Activated CD4-positive, alpha-beta T cell treated with anti-CD3 and anti-CD28 coated beads, Interleukin-2, amount 50 U/mL, for 1 hour (primary cell): ENCODE measurements at places on chromosomes 7 and 10.

DNA sequence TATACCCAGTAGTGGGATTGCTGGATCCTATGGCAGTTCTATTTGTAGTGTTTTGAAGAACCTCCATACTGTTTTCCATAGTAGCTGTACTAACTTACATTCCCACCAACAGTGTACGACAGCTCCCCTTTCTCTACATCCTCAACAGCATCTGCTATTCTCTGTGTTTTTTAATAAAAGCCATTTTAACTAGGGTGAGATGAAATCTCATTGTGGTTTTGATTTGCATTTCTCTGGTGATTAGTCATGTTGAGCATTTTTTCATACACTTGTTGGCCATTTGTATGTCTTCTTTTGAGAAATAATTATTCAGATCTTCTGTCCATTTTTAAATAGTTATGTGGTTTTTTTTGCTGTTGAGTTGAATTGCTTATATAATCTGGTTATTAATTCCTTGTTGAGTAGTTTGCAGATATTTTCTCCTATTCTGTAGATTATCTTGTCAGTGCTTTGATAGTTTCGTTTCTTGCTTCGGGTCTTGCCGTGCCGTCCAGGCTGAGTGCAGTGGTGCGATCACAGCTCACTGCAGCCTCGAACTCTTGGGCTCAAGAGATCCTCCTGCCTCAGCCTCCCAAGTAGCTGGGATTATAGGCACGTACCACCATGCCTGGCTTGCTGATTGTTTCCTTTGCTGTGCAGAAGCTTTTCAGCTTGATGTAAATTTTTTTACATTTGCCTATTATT lies 12.0 kb downstream of the MTG1 start:
- no peak for DNase-seq

DNA sequence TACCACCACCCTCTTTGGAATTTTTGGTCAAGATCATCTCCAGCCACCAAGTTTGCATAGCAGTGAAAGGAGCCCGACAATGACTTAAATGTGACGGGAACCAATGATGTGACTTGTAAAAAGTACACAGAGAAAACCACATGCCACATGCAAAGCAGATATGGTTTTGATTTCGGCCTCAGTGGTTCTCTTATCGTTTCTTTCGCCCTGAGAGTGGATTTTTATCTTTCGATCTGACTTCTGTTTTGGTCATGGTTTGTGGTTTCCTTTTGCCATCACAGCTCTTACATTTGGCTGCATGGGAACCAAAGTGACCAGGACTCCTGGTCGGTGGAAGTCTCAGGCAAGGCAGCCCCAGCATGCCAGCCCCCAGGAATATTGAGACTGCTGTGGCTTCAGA lies 31.5 kb downstream of the TCF7L2 start:
- no peak for DNase-seq

GRCh38 chr10:31321396-31321941 lies 2.5 kb downstream of the ZEB1 start:
- peak; percentile 50 for DNase-seq

GRCh38 chr7:138207555-138207971 lies 131.3 kb downstream of the AKR1D1 start:
- no peak for DNase-seq

- DNase-seq: no peak
These were observed 70.2 kb upstream of the CCDC71L start for GRCh38 chr7:106731187-106731586.

DNA sequence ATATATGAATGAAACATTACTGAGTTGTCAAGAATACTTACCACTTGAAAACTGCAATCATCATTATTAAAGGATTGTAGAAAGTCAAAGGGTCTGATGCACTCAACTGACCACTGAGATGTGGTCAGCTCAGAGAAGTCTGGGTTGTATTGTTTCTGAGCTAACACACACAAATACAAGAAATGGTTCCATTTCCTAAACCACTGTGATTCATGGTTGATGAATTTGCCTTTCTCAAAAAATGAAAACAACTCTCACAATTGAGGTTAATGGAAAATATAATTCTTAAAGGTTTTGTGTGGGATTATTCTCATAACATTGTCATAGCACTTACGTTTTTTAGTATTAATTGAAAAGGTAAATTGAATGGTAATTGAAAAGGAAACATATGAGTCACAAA lies 45.6 kb upstream of the TAS2R16 start:
- no peak for DNase-seq

GRCh38 chr7:87151002-87151728 lies 1.1 kb upstream of the DMTF1 start:
- DNase-seq: no peak

GRCh38 chr7:114085592-114086501 lies 167.0 kb upstream of the PPP1R3A start:
- no peak for DNase-seq

- no peak for DNase-seq
These were observed 44.7 kb downstream of the ZNF467 start for GRCh38 chr7:149728491-149729375.

DNA sequence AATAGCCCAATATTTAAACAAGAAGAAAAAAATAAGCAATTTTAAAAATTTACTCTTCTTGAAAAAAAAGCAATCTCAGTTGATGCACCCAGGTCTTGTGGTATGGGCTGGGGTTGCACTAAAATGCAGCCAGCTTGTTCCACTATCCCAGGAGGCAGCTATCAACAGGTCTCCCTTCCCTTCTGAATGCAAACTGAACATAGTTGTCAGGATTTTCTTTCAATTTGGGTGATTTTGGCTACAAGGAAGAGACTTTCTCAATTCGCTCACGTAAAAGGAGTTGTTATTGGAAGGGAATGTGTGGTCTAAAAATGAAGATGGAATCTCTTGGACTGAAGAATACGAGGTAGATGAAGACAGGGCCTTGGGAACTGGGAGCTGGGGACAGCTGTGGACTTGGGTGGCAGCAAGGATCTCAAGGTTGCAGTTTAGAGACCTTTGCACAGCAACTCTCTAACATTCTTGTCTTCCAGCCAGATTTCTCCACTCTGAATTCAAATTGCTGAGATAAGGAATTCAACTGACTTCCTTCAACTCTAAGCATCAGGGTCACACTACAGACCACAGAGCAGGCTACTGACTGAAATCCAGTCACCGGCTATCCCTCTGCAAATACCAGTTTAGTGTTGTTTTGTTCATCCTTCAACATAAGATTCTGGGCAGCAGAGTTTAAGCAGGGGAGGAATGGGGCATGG lies 3.1 kb upstream of the TMEM26 start:
- DNase-seq: no peak

GRCh38 chr7:156929789-156930539 lies 19.5 kb upstream of the NOM1 start:
- peak; percentile 36 for DNase-seq

DNA sequence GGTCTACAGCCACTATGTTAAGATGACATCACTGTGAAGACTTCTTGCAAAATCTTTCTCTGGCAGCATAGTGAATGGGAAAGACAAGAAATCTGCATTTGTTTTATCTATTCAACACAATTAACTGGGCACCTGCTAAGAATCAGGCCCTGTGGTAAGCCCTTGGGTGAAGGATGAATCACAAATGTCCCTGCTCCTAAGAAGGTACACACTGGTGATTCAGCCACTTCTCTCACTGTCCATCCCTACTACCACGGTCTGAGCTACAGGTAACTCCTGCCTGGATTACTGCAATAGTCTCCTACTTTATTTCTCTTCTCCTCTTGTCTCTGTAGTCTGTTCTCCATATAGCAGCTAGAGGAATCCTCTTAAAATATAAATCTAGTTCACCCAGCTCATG lies 116.1 kb downstream of the HIBADH start:
- DNase-seq: no peak

GRCh38 chr7:32048970-32049491 lies 21.2 kb downstream of the PDE1C start:
- no peak for DNase-seq

DNA sequence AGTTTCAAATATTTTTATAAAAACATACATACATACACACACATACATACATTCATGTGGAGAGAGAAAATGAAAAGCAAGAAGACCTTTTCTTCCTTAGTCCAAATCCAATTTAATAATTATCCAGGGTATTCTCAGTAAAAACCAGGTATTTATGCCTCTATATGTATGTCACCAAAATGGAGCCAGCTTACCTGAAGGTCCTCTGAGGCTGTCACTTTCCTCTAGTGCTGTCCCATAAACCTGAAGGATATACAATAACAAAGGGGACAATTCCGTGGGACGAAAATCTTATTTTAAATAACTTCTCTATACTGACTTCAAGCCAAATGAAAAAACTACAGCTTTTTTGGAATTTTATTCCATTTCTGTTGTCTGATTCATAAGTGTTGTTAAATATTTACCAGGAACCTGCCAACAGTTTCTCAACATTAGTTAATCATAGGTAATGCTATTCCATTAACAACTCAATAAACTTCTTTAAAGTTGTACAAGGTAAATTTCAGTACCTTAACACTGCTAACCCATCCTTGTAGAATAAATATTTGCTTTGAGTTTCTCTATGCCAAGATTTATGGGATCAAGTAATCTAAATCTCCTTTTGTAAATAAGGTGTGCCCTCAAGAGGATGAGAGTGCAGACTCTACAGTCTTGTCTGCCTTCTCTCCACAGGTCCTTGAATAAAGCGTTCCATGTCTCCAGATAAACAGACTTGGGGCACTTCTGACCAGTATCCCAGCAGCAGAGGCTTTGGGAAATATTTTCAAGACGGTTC lies 260.3 kb downstream of the AHR start:
- DNase-seq: no peak

GRCh38 chr10:14173391-14173705 lies 157.4 kb downstream of the FRMD4A start:
- DNase-seq: no peak

DNA sequence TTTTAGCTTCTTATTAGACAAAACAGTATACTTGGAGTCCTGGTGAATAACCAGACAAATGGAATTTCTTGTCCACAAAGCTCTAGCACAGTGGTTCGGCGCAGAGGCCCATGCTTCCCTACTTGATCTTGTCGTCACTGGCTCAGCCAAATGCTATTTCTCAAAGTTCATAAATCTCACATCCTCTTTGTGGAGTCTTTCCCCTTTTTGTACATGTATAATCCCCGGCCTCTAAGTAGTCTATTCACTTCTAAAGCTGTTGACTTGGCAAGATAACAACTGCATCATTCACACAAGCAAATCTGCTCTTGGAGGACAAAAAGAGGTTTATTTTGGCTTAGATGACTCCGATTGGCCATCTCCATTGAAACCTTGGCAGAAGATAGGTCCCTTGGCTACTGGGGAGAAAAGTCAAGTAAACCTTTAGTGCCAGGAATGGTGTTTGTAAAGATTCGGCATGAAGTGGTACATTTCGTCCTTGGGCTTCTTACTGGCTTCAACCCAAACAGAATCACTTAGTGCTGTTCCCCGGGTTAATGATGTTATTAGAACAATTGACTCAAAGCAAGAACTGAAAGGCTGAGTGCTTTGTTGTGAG lies 5.1 kb upstream of the AKR1E2 start:
- no peak for DNase-seq

DNA sequence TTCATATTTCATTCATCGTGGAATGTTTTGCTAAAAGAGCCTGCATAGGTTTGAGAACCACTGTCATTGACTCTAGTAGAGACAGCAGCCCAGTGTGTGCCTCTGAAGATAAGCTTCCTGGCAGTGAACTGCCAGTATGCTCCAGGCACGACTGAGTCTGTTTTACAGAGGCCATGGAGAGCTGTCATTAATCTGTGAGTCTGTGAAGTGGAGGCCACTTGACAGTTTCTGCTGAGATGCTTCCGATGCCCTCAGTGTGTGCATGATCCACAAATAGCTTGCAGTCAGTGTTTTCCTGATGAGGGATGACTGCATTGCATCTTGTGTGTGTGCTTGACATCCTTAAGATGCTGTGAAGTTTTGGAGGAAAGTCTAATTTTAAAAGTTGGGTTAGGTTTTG lies 162.2 kb downstream of the PFKFB3 start:
- no peak for DNase-seq

DNA sequence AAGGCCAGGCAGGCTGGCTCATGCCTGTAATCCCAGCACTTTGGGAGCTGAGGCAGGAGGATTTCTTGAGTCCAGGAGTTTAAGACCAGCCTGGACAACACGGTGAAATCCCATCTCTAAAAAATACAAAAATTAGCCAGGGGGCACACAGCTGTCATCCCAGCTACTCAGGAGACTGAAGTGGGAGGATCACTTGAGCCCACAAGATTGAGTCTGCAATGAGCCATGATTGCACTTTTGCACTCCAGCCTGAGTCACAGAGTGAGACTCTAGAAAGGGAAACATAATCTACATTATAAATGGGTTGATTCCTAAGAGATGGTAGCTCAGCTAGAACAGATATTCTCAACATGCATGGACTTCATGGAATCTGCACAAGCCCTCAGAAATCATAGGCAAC lies 6.3 kb upstream of the LIPF start:
- DNase-seq: no peak

DNA sequence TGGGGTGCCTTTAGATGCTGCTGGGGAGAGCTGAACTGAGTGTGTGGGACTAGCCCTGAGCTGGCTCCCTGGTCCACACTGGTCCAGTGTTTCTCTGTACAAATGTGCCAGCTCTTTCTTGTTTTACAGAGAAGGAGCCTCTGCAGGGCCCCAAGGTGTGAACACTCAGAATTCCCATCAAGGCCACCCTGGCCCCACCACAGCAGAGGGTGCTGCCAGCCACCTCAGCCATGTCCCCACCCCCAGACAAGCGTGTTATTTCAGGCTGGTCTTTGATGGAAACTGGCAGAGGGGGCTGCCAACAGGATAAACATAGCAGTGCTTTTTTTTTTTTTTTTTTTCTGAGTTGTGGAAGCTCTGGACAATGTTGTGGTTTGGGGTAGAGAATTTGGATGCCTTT lies 68.5 kb upstream of the LRRC18 start:
- DNase-seq: no peak

- DNase-seq: no peak
These were observed 1.2 kb downstream of the IFIT1B start for GRCh38 chr10:89379103-89379502.

DNA sequence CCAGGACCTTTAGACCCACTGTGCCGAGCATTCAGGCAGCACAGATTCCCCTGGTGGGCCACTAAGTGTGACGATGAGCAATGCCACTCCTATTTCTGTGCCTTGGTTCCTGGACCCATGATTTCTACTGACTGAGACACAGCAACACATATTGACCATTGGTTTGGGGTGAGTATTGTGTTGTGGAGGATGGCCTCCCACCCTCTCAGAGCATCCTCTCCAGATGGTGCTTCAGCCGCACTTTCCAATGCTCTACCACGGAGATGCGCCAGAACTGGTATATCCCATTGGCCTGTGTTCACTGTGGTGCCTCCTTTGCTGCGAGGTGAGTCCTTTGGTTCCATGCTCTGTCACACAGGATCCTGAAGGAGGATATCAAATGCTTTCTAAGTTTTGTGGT lies 10.1 kb upstream of the GDF10 start:
- DNase-seq: no peak

DNA sequence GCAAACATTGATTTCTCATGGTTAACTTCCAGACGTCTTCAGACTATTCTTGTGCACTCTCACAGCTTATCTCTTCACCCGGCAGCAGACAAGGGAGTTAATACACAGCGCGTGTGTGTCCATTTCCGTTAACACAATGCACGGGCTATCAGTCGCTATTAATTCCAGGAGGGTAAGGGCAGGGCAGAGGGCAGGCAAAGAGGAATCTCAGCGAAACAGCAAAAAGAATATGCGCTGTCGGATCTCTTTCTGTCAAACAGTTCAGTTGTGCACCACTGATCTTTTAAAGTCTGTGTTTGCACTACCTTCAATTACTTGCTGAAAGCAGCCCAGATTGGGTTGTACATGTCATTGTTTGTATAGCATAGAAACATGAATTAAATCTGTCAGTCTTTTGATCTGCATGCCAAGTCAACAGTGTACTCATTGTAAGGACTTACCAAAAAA lies 41.1 kb upstream of the CABCOCO1 start:
- no peak for DNase-seq

GRCh38 chr7:39580149-39580874 lies 14.1 kb downstream of the YAE1 start:
- DNase-seq: peak; percentile 73

- no peak for DNase-seq
These were observed 256.9 kb downstream of the MDFIC start for GRCh38 chr7:115178835-115179234.
